ENCODE measurements at places on chromosomes 6 and 20. TPM values are rescaled to one million over a fixed set of nuclear protein-coding genes. Genes with fewer than 3 reads are reported as not detected.
A peak's percentile ranks its signal among the peaks of the same experiment; 100 is the strongest.

DNA sequence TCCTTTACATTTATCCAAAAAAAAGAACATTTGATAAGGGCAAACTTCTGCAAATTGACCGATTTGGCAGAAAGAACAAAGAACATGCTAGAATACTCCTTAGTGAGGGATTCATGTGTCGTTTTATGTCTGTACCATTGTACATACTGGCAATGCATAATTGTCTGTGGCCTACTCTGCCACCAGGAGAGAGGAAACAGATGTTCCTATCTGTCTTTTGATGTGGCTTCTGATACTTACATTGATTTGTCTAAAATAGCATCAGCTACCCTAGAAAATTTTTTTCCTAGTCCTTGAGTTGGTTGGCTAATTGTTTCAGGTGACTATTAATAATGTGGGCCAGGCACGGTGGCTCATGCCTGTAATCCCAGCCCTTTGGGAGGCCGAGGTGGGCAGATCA lies 654.1 kb downstream of the KIF16B start:
- DNase-seq: no peak
- H3K4me3 ChIP-seq: no peak overlapping the region
- no peak overlapping the region for H3K27ac ChIP-seq

DNA sequence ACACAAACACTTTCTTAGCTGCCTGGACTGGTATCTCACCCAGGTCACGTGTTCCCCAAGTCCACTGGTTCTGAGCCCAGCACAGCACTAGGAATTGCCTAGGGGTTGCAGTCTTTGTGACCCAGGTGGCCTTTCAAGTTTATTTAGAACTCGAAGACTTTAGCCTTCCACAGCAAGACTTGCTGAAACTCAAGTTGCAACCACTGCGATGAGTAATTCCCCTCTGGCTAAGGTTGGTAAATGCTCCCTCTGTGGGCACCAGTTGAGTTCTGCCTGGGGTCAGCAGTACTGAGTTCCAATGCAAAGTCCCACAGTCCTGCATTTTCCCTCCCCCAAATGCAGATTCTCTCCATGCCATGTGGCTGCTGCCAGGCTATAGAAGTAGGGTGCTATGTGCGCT lies 77.6 kb upstream of the MOCS1 start:
- DNase-seq: no peak
- no peak overlapping the region for H3K27ac ChIP-seq
- no peaks in the 10 kb centered on the region for H3K4me1 ChIP-seq
- H3K4me3 ChIP-seq: no peak overlapping the region
- H3K27me3 ChIP-seq: no peaks in the 10 kb centered on the region
- H3K36me3 ChIP-seq: no peaks in the 10 kb centered on the region

Gene UST
- total RNA-seq: 16.7 TPM

Gene C20orf144
- not detected for total RNA-seq

- H3K4me3 ChIP-seq: no peak overlapping the region
- H3K36me3 ChIP-seq: no peaks in the 10 kb centered on the region
- H3K4me1 ChIP-seq: peaks cover 5% of the 10 kb centered on the region
- no peaks in the 10 kb centered on the region for H3K27me3 ChIP-seq
- peak; percentile 54 for DNase-seq
These were observed 97.4 kb upstream of the RNF24 start for GRCh38 chr20:4112481-4113421.
